NCI-H187 (cell line): ENCODE measurements at places on chromosomes 7 and 10.

- no peak for DNase-seq
These were observed 349.0 kb downstream of the HPSE2 start for GRCh38 chr10:98886686-98887085.

GRCh38 chr7:135235841-135236240 is 2.2 kb downstream of the STRA8 start:
- DNase-seq = no peak

DNA sequence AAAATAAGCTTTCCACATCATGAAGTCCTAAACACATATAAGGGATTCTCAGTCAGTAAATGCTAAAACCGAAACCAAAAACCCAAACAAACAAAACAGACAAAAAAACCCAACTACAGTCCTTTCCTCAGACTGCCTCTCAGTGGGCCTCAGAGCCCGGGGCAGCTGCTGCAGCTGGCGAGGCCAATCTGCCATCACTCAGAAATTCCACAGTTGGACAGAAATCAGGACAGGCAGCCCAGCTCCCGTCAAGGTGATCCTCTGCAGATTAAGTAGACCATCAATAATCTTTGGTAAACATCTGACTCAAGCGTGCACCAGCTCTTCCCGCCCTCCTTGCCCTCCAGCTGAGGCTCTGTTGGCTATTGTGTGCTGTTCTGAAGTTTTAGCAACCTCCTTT is 142.2 kb downstream of the ATXN7L1 start:
- DNase-seq = no peak

DNA sequence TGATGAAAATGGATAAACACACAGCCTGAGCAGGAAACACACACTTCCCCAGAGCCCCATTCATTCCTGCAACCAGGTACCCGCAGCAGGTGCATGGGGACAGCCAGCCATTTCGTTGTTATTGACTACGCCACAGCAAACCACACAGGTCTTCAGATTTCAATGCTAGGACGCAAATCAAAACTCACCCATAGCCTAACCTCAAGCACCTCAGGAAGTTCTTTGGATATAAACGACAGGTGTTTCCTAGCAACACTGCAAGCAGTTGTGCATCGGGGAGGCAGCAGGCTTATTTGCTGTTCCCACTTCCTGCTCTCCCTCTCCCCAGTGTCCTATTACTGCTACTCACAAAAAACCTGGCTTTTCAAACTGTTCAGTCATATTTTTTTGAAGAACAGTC is 176.5 kb upstream of the FRMD4A start:
- no peak for DNase-seq

DNA sequence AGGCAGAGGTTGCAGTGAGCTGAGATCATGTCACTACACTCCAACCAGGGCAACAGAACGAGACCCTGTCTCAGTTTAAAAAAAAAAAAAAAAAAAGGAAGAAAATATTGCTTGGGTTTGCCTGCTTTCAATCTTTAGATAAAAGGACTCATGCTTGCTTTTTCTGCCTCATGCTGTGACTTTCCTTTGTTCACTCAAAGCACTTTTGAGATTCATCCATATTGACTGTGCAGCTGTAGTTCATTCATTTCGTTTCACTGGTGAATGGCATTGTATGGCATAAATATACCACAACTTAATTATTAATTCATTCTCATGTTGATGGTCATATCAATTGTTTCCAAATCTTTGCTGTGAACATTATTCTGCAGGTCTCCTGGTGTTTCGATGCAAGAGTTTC is 97.6 kb upstream of the NFE2L3 start:
- DNase-seq = no peak

DNA sequence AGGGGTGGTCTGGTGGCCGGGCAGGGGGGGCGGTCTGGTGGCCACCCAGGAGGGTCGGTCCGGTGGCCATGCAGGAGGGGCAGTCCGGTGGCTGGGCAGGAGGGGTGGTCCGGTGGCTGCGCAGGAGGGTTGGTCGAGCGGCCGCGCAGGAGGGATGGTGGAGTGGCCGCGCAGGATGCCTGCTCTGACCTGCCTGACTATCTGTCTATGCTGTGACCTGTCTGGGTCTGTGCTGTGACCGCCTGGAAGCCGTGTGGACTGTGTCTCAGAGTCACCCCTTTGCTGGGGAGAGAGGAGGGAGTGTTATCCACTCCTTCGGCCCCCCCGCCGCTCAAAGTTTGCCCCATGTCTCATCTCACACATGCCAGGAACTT is 113.2 kb downstream of the ACTR3B start:
- DNase-seq = no peak

GRCh38 chr7:96414931-96415292 is 93.0 kb upstream of the SLC25A13 start:
- DNase-seq = peak; percentile 58

DNA sequence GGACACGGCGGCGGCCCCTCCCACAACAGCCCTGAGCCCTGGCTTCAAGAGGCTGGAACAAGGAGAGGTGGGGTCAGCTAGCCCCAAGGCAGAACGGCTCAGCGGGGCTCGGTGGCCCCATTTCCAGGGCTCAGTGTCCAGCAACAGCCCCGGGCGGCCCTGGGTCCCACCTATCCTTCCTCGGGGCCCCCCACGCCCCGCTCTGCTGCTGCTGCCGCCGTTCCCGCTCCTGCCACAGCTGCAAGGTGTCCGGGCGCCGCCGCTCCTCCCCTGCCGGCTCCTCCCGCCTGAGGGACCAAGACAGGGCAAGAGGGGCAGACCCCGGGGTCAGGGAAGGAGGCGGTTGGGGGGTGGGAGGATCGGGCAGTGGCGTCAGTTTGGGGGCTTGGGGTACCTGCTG is 3.4 kb upstream of the SAP25 start:
- DNase-seq = no peak

DNA sequence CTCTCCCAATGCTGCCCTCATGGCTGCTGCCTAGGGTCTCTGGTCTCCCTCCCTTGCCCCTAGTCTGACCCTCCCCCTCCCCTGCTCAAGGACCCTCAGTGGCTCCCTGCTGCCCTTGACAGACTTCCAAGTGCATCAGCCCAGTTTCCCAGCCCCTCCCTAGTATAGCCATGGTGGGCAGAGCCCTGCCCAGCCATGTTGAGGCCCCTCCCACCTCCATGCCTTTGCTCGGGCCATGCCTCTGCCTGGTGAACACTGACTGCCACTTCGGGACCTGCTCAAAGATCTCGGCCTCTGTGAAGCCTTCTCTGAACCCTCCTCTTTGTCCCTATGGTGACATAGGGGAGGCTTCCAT is 73.2 kb downstream of the MYL10 start:
- no peak for DNase-seq

- DNase-seq = no peak
These were observed 50.4 kb downstream of the VTI1A start for GRCh38 chr10:112497347-112497950.

GRCh38 chr7:128774921-128775320 is 673 bp downstream of the OPN1SW start:
- DNase-seq = no peak

GRCh38 chr10:110566472-110567200 is 859 bp upstream of the SMC3 start:
- DNase-seq = peak; percentile 41

DNA sequence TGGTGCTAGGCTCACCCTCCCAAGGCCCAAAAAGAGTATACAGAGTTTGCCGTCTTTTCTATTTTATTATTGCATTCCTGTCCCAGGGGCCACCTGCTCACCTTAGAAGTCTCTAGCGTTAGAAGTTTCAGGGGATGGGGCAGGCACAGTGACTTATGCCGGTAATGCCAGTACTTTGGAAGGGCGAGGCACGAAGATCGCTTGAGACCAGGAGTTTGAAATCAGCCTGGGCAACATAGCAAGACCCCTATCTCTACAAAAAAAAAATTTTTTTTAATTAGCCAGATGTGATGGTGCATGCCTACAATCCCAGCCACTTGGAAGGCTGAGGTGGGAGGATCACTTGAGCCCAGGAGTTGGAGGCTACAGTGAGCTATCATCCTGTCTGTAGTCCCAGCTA is 30.3 kb upstream of the HSPB1 start:
- no peak for DNase-seq

GRCh38 chr10:126597211-126597610 is 73.3 kb downstream of the C10orf90 start:
- DNase-seq = no peak

GRCh38 chr10:110058212-110058611 is 50.4 kb downstream of the ADD3 start:
- DNase-seq = no peak

GRCh38 chr10:110075686-110076085 is 67.9 kb downstream of the ADD3 start:
- DNase-seq = no peak

DNA sequence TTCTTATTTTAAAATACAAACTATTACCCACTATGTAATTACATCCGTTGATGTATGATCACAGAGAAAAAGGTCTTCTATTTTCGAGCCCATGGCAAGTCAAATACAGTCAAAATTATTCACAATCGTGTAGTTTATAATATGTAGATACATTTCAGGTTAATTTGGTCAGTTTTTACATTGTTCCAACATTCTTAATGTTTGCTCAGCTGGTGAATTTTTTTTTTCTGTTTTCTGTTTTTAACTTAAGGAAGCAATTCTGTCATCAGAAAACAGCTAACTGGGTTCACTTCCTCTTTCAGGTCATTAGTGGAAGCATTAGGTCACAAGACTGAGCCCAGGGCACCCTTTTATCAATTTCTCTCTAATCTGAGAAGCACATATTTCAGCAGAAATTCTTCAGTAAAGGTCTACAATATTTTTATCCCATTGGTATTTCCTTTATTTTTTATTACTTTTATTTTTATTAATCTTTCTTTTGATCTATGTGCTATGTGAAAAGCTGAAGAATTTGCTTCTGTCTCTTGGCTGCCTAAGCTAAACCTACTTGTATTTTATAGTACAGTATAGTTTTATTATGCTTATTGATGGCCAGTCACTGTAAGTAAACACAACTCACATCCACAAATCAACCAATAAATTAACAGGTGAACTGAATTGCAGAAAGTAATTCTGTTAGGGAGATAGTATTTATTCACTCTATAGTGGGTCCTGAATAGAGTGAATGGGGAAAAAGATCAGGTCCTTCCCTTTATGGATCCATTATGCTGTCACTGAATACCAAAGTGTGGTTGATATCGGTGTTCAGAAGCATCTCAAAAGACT is 84.6 kb downstream of the ICA1 start:
- DNase-seq = no peak

DNA sequence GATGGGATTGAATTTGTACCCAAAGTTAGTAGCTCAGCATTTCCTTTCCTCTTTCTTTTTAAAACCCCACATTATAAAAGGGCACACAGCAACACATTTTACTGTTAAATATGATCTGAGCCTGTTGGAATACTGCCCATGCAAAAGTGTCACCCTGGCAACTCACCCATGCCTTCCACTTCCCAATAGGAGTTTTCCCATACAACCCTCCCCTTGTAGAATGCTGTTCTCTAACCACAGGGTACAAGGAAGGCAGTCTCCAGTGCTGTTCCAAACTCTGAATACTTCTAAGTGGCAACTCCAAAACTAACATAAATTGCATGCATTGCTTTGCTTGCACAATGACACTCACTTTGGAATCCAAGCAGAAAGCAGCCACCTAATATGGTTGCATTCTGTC is 60.8 kb downstream of the NRCAM start:
- DNase-seq = no peak

DNA sequence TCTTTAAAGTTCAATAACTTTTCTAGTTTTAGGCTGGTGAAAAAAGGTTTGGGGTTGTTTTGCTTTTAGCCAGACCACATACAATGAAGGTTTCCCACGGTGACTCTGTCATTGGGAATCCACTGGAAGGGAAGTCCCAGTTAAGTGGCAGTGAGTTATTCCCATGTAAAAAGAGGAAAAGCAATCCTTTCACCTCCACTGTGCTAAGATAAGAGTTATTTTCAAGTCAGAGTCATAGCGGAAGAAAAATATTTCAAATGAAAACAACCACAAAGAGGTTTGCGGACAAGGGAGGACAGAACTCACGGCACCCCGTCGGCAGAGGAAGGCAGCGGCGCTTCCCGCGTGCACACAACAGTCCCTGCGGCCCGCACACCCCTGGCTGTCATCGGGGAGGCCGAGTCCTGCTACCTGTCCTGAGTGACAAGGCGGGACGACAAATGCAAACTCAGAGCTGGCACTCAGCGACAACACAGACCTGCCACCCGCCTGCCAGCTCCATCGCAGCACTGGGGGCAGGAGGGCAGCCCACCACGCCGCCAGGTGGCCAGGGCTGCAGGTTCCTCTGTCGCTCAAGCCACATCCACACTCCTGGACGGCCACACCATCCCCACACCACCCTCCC is 9.3 kb upstream of the PAPOLB start:
- DNase-seq = no peak

- DNase-seq = peak; percentile 6
These were observed 143.8 kb upstream of the TMEM106B start for GRCh38 chr7:12067156-12067831.

GRCh38 chr7:76016191-76016947 is 22.0 kb upstream of the TMEM120A start:
- no peak for DNase-seq

- no peak for DNase-seq
These were observed 123.9 kb upstream of the PPIF start for GRCh38 chr10:79223091-79224048.

DNA sequence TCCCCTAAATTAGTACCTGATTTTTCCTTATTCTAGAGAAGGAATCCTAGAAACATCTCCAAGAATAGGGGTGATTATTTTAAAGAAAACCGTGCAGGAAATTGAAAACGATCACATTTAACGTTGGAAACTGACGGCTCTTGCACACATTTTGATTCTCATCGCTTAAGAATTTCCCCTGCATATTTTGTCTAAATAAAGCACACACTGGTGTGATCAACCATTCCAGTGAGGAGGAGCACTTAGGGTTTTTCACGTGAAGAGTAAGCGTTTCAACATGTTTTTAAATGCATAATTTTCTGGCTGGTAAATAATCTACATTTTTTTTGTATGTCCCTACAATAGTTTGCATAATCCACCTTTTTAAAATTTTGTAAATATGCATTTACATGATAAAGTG is 229.7 kb upstream of the PFKP start:
- no peak for DNase-seq

DNA sequence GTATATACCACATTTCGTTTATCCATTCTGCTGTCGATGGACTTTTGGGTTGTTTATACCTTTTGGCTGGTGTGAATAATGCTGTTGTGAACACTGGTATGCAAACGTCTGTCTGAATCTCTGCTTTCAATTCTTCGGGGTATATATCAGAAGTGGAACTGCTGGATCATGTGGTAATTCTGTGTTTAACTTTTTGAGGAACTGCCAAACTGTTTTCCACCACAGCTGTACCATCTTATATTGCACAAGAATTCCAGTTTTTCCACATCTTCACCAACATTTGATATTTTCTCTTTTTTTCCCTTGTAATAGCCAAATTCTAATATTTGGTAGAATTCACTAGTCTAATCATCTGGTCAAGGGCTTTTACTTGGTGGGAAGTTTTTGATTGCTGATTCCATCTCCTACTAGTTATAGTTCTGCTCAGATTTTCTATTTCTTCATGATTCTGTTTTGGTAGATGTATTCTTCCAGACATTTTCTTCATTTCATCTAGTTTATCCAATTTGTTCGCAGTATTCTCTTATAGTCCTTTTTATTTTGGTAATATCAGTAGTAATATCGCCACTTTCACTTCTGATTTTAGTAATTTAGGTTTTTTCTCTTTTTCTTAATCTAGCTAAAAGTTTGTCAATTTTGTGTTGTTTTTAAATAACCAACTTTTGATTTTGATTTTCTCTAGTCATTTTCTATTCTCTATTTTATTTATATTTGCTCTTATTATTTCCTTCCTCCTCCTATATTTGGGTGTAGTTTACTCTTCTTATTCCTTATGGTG is 271.2 kb downstream of the ZEB1 start:
- no peak for DNase-seq
